Activated naive CD4-positive, alpha-beta T cell treated with anti-CD3 and anti-CD28 coated beads for 36 hours (primary cell): ENCODE measurements at places on chromosomes 7 and 10.

DNA sequence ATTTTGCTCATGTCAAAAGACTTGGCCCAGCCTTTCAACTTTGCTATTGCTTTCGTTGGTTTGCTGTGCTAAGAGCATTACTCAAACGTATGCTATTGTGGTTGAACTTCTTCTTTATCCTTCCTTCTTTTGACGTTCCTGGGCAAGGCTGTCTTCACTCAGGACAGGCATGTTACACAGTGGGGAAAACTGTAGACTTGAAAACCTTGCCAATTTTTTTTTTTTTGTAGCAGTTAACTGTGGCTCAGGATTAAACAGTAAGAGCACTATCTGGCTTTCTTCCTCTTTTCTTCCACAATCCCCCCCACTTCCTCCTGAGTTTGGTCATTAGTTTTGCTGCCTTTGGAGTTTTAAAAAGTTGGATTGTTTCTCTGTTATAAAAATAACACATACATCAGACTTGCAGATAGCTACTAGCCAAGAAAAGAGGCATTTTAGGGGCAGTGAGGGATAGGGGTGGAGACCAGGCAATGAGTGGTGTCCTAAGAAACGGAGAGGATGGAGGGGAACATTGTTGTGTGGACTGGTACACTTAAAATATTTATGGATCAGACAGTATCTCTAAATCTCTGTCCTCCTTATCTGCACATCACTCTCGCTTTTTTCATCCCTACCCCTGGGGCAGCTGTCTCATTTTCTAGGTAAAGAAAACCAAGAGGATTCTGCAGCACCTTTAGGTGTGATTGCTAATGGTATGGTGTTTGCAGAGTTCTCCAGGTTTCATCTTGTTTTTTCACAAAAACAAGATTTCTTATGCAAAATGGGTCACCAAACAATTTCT lies 181.7 kb downstream of the LRMDA start:
- no peak for DNase-seq

DNA sequence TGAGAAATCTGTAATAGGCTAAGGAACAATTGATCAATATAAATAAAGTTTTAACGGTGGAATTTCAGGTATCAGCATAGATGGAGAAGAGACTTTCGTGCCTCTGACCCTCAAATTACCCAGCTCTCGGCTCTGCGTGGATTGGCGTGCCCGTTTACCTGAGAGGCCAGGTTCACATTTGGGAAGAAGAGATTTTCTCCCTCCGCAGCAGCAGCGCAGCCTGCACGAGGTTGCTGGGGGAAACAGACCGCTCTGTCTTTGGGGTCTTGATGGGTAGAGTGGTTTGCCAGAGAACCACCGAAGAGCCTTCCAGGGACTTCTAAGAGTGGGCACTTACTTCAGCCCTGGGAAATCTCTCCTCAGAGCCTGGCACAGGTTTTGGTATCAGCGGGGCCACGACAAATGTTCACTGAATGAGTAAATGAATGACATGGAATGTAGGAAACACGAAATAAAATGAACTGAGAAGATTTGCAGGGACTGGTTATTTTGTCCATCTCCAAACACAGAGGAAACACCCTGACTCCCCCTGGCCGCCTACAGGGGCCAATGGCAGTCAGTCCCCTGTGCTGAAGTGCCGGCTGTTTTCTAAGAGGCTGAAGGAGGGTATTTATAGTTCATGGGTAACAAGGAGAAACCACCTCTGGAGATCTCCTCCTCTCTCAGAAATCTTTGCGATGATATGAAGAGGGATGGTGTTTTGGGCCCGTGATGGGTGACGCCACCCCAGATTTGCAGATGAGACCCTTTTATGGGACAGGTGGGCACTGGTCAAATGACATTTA lies 338.5 kb downstream of the ADARB2 start:
- DNase-seq, result no peak

GRCh38 chr10:64071218-64071617 lies 550.0 kb downstream of the REEP3 start:
- no peak for DNase-seq

DNA sequence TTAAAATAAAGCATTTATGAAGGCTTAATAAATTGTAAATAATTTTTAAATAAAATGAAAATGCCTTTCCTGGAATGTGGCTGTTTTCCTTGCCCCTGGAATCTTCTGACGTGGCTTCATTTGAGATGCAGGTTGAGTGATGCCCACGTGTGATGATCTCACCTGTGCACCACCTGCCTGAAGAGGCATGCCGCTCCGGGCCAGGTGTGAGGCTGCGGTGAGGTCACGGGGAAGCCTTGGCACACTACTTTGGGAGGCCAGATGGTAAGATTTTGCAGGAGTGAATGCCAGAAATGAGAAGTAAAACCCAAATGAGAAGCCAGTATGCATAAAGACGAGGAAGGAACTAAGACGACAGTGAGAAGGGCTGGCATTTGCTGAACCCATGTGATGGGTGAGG lies 36.2 kb downstream of the GOT1 start:
- no peak for DNase-seq

GRCh38 chr7:106110885-106111654 lies 1.0 kb downstream of the SYPL1 start:
- DNase-seq, result no peak

GRCh38 chr10:12841826-12842225 lies 159.7 kb downstream of the CCDC3 start:
- DNase-seq, result no peak

DNA sequence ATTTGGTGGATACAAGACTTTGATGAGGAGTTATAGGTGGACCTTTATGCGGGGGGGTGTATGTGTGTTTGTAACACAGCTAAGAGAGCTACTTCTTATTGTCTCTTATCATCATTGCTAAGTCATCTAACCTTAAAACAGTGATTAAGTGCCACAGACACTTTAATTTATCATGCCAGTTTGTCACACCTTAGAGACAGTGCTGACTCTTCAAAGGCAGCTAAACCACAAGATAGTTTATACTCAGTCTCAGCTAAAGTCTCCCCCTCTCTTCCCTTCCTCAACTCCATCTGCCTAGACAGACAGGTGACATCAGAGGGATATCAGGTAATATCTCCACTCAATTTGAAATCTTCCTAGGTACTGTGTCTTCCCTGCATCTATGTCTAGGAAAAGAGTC lies 42.2 kb downstream of the MYPN start:
- DNase-seq, result no peak

DNA sequence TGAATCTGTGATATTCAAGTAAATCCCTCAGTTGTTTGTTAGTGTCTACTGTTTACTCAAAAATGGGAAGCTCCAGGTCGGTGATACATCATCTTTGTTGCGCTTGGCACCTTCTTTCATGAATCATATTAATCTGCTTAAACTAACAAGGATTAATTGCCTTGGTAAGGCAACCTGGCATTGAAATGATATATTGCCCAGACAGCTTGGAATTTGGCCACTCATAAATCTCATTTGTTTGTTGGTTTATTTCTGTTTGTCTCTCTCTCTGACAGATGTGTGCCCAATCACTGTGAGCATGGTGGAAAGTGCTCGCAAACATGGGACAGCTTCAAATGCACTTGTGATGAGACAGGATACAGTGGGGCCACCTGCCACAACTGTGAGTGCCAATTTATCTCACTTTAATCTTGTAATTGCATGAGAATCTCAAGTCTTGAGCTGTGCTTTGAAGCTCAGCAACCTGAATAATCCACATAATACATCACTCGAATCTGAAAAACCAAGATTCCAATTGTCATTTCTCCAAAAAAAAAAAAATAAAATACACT lies 1104.8 kb upstream of the C7orf33 start:
- DNase-seq, result no peak

- no peak for DNase-seq
These were observed 129.7 kb downstream of the DGKI start for GRCh38 chr7:137717045-137717444.

DNA sequence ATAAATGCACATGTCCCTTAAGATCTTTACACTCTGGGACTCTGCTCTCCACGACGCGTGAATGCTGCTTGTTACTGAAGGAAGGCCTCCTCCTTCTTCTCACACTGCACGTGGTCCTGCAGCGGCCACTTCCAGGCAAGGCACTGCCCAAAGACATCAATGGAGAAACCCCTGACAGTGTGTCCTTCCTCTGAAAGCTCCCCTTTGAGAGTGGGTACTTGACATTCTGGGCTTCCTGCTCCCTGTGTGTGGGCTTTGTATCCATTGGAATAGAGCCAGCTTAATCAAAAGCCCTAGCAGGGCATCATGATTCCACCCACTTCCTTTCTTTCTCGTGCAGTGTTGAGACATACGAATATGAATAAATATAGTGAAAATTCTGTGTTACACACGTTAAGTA lies 69.7 kb upstream of the STK17A start:
- DNase-seq, result no peak

DNA sequence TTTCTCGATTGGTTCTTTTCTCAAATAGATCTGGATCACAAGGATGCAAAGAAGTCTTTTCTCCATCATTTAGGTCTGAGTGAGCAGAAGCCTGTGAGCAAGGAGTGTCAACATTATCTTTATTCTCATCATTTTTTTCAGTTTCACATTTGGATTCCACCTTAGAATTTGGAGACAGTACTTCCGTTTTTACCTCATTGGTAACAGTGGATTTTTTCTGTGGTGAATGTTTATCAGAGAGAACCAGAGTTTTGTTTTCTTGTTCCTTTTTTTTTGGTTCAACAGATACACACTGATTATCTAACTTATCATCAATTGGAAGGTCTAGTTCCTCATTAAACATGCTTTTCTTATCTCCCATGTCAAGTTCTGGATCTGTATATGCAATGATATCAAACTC lies 151.3 kb downstream of the GALNT11 start:
- no peak for DNase-seq

DNA sequence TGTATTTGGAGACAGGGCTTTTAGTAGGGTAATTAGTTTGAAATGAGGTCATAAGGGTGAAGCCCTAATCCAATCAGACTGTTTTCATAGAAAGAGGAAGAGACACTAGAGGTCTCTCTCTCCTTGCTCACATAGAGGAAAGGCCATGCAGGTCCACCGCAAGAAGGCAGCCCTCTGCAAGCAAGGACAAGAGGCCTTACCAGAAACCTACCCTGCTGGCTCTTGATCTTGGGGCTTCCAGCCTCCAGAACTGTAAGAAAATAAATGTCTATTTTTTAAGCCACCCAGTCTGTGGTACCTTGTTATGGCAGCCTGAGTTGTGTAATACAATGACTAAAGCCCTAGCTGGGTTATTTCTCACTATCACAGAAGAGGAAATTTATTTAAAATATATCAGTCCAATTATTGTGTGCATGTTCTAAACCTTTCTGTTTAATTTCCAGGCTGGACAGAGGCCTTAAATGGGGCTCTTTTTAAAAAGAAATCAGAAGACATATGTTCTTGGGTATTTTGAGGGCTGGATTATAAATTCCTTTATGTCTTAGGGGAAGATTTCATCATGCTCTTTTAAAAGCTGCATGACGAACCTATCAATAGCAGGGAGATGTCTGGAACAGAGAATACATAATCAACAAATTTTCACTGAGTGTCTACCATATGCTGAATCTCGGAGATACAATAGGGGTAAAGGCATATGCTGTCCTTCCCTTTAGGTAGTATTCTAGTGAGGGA lies 12.9 kb upstream of the TMEM26 start:
- DNase-seq, result no peak

GRCh38 chr7:24129597-24129996 lies 154.4 kb upstream of the NPY start:
- DNase-seq, result no peak

- DNase-seq, result no peak
These were observed 42.8 kb downstream of the FBXL13 start for GRCh38 chr7:103031781-103032180.

GRCh38 chr7:82317760-82318159 lies 125.8 kb downstream of the CACNA2D1 start:
- no peak for DNase-seq

DNA sequence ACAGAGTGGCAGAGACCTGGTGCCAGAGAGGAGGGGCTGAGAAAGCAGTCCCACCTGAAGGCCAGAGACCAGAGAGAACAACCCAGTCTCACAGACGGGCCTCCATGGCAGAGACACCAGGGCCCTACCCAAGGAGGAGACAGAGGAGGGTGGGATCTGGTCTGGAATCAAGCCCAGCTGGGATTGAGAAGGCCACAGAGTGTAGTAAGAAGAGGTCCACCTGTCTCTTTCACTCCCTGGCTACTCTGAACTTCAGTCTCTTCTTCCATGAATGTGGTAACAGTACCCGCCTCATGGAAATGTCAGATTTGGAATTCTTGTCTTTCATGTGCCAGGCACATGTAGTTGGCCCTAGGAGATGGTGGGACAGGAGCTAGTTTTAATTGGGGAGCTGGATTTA lies 55.6 kb downstream of the CLIP2 start:
- DNase-seq, result no peak

GRCh38 chr10:11870461-11870780 lies 47.3 kb downstream of the PROSER2 start:
- no peak for DNase-seq

- DNase-seq, result no peak
These were observed 29.6 kb downstream of the CASP7 start for GRCh38 chr10:113709221-113709838.

DNA sequence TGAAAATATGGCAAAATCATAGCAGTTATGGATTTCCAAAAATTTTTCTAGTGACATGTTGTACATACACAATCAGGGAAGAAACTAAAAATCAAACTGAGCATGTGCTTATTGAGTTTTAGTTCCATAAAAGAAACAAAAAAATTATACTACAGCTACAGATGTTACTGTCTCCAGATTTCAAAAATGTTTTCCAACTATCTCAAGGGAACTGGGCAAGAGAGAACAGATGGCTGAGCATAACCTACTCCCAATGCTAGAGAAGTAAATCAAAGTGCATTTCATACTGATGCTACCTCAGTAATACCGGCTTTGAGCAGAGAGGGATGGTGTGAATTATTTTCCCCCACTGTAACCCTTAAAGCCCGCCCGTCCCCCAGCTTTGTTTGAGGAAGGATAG lies 40.7 kb upstream of the KMT2C start:
- DNase-seq, result no peak

DNA sequence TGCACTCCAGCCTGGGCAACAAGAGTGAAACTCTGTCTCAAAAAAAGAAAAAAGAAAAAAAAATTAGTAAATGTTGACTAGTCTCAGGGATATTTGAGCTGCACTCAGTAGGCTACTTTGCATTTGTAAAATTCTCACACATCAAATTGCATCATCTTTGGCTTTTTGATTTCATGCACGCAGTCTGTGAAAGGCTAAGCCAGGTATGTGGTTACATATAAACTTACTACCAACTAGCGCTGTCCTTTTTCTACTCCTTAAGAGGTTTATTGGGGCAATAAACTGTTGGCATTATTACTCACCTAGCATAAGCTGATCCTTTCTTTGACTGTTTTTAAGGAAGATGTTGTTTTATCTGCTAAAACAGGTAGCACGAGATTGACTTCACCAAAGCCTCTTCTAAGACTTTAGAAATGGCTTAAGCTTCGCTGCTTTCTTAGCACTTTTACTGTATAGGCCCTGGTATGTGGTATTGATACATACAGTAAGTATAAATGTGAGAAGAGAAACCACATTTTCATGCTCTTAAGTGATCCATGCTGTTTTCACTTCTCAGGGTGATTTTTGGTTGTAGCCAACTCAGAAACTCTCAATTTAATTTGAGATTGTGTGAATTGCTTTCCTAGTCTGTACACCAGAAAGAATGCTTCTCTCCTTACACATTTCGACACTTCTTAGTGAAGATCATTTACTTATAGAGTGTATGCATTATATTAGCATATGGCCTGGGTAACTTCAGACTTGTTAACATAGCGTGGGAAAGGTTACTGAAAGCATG lies 323.9 kb downstream of the AUTS2 start:
- DNase-seq, result no peak

GRCh38 chr7:51315393-51316261 lies 982 bp downstream of the COBL start:
- no peak for DNase-seq

- DNase-seq, result no peak
These were observed 147.1 kb downstream of the LRRC4 start for GRCh38 chr7:127884066-127884559.

- no peak for DNase-seq
These were observed 134.3 kb upstream of the ZNF92 start for GRCh38 chr7:65239324-65239706.
